Effector memory CD4-positive, alpha-beta T cell (primary cell): ENCODE measurements at places on chromosomes 12 and 14.

DNA sequence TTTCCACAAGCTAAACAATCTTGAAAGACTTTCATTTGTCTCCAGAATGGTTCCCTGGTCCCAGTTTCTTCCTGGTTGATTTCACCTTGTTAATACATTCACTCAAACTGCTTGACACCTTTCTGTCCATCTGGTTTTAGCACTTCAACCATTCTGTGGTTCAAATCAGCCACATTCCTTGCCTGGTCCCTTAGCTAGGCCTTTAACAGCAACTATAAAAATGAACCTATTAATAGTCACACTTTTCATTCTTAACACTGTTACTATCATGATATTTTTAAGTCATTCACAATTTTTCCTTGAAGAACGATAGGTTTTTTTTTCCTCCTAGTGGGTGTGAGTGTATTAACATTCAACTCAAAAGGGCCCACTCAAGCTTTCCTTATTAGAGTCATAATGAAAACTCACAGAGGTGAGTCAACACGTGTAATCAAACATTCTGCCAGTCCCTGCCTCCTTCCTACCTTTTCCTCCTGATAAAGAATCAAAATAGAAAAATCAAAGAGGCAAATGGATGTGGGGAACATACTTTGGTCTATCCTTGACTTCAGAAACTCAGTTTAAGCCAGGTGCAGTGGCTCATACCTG is 34.4 kb upstream of the CCNT1 start:
- DNase-seq = no peak
- H3K4me1 ChIP-seq = no peaks in the 10 kb centered on the region
- H3K36me3 ChIP-seq = no peaks in the 10 kb centered on the region

DNA sequence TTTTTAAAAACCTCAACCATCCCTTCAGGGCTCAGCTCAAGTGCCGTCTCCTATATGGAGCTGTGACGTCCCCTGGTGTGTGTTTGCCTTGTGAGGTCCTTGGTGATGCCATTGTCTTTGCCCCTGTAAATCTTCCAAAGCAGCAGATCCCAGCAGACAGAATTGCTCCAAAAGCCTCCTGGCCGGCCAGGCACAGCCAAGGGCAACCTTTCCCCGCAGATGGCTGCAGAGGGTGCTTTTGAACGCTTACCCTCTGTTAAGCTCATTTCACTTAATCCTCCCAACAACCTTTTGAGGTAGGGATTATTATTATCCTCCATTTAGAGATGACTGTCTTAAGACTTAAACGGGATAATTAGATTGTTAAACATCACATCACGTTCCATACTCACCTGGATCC is 51.4 kb downstream of the RFX4 start:
- no peak overlapping the region for H3K27ac ChIP-seq
- no peaks in the 10 kb centered on the region for H3K27me3 ChIP-seq
- no peak for DNase-seq
- H3K36me3 ChIP-seq = no peaks in the 10 kb centered on the region
- no peaks in the 10 kb centered on the region for H3K4me1 ChIP-seq

- H3K36me3 ChIP-seq = no peaks in the 10 kb centered on the region
- no peaks in the 10 kb centered on the region for H3K27me3 ChIP-seq
- H3K4me1 ChIP-seq = no peaks in the 10 kb centered on the region
- DNase-seq = no peak
- H3K27ac ChIP-seq = no peak overlapping the region
These were observed 66.0 kb downstream of the DENND5B start for GRCh38 chr12:31524791-31525495.

GRCh38 chr14:104371031-104371430 is 208.5 kb upstream of the C14orf180 start:
- no peak overlapping the region for H3K27ac ChIP-seq
- no peaks in the 10 kb centered on the region for H3K4me1 ChIP-seq
- no peak for DNase-seq
- no peaks in the 10 kb centered on the region for H3K36me3 ChIP-seq
- no peak overlapping the region for H3K4me3 ChIP-seq
- H3K27me3 ChIP-seq = no peaks in the 10 kb centered on the region

DNA sequence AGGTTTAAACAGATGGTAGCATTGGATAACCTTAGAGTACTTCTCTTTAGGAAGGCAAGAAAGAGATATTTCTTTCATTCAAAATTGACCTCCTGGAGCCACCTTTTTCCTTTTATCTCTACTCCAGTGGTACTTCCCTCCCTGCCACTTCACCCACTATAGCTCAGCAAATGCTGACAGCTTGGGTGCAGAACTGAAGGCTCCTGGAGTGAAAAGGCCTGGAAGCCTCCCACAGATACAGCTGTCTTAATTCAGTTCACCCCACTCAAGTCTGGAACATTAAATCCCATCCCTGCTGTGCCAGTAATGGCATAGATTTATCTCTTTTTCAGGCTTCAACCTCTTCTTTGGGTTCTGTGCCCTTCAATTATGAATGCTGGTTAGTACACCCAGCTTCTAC is 140.3 kb downstream of the NEDD1 start:
- no peak for DNase-seq
- no peak overlapping the region for H3K27ac ChIP-seq
- no peaks in the 10 kb centered on the region for H3K36me3 ChIP-seq
- H3K27me3 ChIP-seq = no peaks in the 10 kb centered on the region
- H3K4me1 ChIP-seq = no peaks in the 10 kb centered on the region

GRCh38 chr14:24367514-24368211 is at the start of gene NFATC4:
NFATC4 (plus strand) TSS chr14:24368184; CDS start chr14:24368341, 157 bp downstream.
- H3K27me3 ChIP-seq = peaks cover 43% of the 10 kb centered on the region
- H3K36me3 ChIP-seq = no peaks in the 10 kb centered on the region
- no peak for DNase-seq
- peaks cover 36% of the 10 kb centered on the region for H3K4me1 ChIP-seq
- peak within 1 kb of the TSS; percentile 44 for H3K4me3 ChIP-seq

GRCh38 chr12:115833704-115834103 is 443.8 kb downstream of the MED13L start:
- no peaks in the 10 kb centered on the region for H3K36me3 ChIP-seq
- DNase-seq = no peak
- no peaks in the 10 kb centered on the region for H3K27me3 ChIP-seq
- H3K4me3 ChIP-seq = no peak overlapping the region

DNA sequence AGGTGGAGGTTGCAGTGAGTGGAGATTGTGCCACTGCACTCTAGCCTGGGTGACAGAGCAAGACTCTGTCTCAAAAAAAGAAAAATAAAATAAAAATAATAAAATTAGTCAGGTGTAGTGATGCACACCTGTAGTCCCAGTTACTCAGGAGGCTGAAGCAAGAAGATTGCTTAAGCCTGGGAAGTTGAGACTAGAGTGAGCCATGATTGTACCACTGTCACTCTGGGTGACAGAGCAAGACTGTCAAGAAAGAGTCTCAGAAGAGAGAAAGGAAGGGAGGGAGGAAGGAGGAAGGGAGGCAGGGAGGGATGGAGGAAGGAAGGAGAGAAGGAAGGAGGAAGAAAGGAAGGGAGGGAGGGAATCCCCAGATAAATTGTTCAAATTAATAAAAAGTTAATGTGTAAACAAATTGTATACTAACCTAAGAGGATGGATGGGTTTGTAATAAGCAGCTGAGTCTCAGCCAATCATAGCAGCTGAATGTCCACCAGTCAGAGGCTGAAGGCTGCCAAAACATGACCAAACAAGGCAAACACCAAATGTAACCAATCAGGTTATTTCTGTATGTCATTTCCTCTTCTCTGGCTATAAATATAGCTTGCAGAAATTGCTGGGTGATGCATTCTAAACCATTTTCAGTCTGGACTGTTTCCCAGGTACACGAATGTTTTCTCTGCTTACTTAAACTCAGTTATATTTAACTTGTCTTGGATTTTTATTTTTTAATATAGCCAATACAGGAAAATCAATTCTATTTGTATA is 6.1 kb upstream of the CDCA4 start:
- H3K36me3 ChIP-seq = no peaks in the 10 kb centered on the region
- H3K27me3 ChIP-seq = no peaks in the 10 kb centered on the region
- no peak overlapping the region for H3K27ac ChIP-seq
- H3K4me3 ChIP-seq = no peak overlapping the region

- H3K27ac ChIP-seq = no peak overlapping the region
- no peaks in the 10 kb centered on the region for H3K27me3 ChIP-seq
- H3K4me1 ChIP-seq = peaks cover 4% of the 10 kb centered on the region
- no peaks in the 10 kb centered on the region for H3K36me3 ChIP-seq
These were observed 4.6 kb downstream of the ESR2 start for GRCh38 chr14:64289571-64289970.

- H3K36me3 ChIP-seq = no peaks in the 10 kb centered on the region
- H3K4me1 ChIP-seq = peaks cover 11% of the 10 kb centered on the region
- DNase-seq = no peak
- no peak overlapping the region for H3K27ac ChIP-seq
- H3K4me3 ChIP-seq = no peak overlapping the region
These were observed 1.2 kb downstream of the NKX2-1 start for GRCh38 chr14:36518586-36519430.

DNA sequence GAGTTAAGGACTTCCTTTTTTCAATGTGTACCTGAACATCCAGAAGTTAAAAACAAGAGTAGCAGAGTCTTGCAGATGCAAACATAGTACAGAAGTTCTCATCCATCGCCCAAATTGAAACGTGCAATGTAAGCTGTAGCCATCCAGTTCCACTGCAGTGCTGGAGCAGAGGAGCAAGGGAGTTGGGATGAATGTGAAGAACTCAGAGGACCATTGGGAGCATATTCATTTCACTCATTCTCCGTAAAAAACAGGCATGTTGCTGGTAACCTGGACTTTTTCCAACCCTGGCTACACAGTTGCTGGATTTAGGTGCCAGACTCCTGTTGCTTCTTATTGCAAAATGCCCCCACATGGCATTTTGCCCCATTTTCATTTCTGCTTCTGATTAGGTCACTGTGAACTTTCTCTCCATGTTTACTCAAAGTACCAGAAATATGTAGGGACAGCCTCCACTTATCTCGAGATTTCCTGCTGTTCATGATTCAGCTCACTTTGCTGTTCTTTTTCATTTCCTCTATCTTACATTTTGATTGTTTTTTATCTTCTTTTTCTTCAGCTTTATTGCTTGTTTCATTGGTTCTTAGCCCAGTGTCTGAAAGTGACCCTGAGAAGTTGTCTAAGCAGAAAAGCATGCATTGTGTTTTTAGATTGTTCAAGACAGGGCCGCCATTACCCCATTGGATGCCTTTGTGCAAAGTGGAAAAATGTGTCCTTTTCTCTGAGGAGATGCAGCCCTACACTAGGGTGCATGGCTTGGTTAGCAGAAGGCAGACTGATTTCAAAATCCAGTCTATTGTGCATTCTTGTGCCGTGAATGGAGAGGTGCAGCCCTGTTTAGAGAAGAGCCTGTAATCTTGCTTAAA is 109.0 kb upstream of the AMIGO2 start:
- no peak for DNase-seq
- H3K27ac ChIP-seq = no peak overlapping the region
- H3K36me3 ChIP-seq = no peaks in the 10 kb centered on the region
- H3K4me1 ChIP-seq = peaks cover 36% of the 10 kb centered on the region
- H3K27me3 ChIP-seq = no peaks in the 10 kb centered on the region
